SK-N-SH (cell line): ENCODE measurements at places on chromosomes 12 and 14. TPM values are rescaled to one million over a fixed set of nuclear protein-coding genes. Genes with fewer than 3 reads are reported as not detected.

CHST11 gene
- polyA plus RNA-seq = 12.7 and 18.6 TPM in 2 replicates

RNASE3 gene
- polyA plus RNA-seq = not detected in 2 replicates

GRCh38 chr12:2710701-2711100 lies 84.1 kb upstream of the FKBP4 start:
- no peak for DNase-seq

- no peak for DNase-seq
These were observed 1089.1 kb downstream of the TRHDE start for GRCh38 chr12:73361156-73361863.

DNA sequence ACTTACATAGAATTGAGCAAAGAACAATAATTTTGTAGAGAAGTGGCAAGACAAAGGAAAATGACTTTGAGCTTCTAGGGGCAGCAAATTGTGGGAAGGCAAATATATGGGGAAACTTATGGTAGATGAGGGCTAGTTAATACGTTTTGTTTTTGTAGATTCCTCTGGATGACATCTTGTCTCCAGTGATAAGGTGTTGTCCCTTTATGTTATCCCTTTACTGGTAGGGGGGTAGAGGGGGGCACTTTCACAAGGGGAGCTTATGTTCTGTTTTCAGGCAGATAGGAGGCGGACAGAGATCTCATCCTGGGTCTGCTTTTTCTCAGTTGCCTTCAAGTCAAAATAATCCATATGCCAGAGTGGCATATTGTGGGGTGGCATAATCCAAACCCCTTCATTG lies 106.5 kb upstream of the AMIGO2 start:
- DNase-seq = no peak
